Hippocampal formation (tissue), 2 donors: ENCODE measurements at places on chromosomes 1 and 21.

- DNase-seq = no peak
These were observed 32.9 kb downstream of the JAK1 start for GRCh38 chr1:64933296-64934070.

GRCh38 chr1:179083533-179083932 is 1.7 kb downstream of the TOR3A start:
- no peak for DNase-seq

DNA sequence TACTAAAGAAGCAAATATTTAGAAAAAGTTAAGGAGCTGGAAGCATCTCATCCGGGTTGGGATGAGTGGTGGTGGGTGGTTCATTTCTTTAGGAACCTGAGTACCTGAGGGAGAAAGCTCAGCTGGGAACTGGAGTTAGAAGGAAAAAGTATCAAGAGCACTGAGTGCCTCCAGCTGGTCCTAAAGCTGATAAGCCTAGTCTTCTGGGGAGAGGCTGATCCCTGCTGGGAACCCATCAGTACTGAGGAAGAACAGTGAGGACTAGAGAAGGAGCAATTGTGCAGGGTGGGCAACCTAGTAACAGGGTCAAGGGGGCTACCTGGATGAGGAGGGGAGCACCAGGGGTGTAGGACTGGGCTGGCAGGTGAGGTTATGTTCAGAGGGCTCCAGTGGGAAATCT is 89.5 kb downstream of the RUNX1 start:
- DNase-seq = no peak

DNA sequence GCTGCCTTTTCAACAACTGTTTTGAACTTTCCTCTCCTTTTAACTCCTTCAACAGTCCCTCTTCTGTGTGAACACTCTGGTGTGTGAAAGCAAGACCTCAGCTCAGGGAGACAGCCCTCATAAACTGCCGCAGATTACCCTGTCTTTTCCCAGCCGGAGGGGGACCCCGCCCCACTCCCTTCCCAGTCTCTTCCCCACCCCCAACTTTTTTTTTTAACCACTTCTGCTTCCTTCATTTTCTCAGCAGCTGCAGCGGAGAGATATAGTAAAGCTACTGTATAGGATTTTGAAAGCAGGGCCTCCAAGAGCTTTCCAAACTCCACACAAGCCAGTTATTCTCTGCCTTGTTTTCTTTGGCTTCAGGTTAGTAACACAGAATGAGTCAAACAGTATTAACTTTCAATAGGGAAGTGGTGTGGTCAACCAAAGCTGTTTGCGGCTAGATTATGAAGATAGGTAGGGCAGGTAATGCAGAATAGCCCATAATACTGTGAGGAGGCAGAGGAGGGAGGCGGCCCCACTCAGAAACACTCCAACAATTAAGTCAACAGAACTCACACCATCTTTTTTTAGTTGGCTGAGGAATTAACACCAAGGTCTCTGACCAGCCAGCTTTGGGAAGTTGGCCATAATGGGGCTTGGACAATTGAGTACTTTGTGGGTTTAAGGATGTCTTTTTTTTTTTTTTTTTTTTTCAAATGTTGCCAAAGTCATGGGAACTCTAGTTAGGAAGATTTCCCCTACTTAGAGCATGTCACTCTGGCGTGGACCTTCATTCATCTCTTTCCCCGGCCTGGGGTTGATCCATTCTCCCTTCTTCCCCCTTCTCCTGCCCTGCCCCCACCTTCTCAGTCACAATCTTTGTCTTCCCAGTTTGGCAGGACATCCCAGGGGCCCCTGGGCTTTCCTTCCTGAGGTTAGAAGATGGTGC is 177.0 kb downstream of the CLIC6 start:
- DNase-seq = no peak

DNA sequence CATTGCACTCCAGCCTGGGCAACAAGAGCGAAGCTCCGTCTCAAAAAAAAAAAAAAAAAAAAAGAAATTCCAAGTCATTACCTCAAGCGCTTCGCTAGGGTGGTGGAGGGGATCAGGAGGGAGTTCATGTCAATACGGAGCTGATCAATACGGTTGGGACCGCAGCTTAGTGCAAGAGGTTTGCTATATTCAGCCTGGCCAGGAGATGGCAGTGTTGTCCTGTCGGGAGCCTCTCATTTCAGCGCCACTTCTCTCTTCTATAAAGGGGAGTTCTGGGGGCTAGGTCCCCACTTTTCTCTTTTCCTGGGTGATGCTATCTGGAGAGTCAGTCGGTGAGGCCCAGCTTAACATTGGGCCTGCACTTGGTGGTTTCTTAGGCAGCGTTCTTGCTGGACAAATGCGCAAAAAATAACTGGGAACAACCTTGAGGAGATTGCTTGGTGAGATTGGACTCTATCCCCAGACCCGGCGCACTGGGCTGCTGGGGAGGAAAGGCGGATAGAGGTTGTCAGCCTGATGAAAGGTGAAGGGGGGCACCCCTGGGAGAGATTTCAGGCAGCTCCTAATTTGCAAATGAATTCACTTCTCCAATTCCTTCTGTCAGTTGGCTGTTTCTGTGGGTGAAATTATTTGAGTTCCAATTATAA is 40.4 kb downstream of the KIAA0040 start:
- DNase-seq = peak; percentile 39

- no peak for DNase-seq
These were observed 6.6 kb downstream of the IPO13 start for GRCh38 chr1:43953361-43953760.

- DNase-seq = no peak
These were observed 625 bp upstream of the DARS2 start for GRCh38 chr1:173823781-173824314.

- DNase-seq = no peak
These were observed 54.9 kb downstream of the ENAH start for GRCh38 chr1:225597926-225598575.

GRCh38 chr1:24949331-24949881 is 19.3 kb upstream of the RUNX3 start:
- DNase-seq = no peak

GRCh38 chr21:16285605-16286126 is 555.9 kb downstream of the USP25 start:
- DNase-seq = no peak
